ENCODE measurements at places on chromosomes 7 and 10. TPM values are rescaled to one million over a fixed set of nuclear protein-coding genes. Genes with fewer than 3 reads are reported as not detected.

DNA sequence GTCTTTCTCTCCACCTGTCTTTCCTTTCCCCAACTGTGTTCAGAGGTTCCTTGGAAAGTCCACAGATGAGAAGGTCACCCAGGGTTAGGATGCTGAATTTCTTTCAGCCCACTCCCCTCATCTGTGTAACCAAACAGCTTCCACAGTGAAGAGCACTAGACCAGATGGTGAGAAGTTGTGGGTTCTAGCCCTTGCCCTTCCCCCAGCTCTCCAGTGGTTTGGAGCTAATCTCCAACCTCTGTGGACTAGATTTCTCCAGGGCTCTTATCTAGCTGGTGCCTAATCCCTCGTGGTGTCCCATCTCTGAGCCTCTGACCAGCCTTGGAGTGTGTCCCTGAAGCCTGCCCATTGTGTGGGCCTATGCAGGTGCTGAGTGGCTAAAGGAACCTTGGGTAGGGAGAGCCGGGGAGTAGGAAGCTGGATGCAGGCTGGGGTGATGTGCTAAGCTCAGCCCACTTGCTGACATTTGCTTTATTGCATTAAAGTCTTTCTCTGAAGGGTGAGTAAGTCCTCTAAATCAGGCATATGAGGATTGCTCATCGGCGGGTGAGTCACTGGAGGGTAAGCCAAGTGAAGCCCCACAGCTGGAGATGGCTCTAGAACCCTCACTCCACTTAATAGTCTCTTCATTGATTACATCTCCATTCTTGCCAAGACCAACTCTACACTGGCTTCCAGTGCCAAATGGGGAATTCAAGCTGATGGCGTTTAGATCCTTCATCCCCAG is 14.9 kb downstream of the DUSP5 start:
- no peak for DNase-seq

DNA sequence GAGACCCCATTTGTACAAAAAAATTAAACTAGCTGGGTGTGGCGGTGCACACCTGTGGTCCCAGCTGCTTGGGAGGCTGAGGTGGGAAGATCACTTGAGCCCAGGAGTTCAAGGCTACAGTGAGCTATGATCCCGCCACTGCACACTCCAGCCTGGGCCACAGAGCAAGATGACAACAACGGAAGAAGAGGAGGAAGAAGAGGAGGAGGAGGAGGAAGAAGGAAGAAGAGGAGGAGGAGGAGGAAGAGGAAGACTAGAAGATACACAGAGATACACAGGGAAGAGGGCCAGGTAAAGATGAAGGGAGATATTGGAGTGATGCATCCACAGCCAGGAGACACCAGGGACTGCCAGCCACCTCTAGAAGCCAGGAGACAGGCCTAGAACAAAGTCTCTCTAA is 75.7 kb upstream of the PTER start:
- DNase-seq = no peak

DNA sequence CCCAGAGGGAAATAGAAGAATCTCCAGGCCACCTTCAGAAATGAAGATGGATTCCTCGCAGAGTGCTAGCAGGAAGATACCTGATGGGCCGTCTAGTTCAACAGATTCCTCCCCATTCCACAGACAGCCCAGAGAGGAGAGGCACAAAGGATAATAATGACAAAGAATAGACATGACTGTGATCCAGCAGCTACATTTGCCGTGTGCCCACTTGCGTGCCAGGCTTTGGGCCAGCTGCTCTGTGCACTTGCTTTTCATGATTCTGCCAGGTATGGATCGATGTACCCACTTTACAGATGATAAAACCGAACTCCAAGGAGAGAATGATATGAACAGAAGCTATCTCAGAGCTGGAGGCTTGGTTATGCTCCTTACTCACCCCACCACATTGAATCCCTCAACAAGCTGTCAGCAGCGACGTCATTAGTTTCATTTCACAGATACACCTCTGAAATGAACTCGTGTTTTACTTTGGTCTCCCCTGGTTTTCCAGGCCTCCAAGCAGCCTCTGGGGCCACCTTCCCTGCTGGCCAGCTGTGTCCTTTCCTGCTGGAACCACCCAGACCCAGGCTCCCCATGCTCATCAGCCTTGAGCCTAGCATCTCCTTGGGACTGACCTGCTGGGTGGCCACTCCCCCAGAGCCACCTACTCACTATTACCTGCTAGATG is 11.9 kb upstream of the WDFY4 start:
- DNase-seq = no peak

DNA sequence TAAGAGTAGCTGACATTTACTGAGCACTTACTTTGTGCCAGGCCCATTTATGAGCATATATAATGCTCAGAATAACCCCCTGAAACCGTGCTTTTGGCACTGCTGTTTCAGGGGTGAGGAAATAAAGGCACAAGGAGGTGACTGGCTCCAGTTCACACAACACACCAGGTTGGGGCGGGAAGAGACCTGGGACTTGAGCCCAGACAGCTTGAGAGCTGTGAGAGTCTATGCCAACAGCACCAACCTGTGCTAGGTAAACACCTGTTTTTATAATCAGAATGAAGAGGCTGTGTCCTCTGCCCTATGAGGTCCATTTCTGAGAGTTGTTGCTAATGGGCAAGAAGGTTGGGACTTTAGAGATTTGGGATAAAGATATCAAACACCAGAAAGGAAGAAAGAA is 8.8 kb upstream of the AZGP1 start:
- DNase-seq = no peak

DNA sequence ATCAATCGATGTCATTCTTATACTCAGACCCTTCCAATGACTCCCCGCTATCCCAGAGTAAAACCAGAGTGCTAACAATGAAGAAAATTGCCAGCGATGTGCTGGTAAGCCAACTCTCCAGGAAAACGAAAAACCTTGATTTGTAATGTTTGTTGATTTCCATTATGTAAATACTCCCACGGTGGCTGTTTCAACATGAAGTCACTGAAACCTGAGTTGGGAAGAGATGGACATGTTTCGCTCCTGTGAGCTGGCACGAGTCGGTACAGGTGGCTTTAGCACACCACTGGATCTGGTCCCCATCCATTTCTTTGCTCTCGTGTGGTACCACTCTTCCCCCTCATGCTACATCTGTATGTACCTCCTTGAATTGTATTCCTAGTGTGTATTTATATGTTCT is 52.9 kb downstream of the AP3M1 start:
- no peak for DNase-seq

DNA sequence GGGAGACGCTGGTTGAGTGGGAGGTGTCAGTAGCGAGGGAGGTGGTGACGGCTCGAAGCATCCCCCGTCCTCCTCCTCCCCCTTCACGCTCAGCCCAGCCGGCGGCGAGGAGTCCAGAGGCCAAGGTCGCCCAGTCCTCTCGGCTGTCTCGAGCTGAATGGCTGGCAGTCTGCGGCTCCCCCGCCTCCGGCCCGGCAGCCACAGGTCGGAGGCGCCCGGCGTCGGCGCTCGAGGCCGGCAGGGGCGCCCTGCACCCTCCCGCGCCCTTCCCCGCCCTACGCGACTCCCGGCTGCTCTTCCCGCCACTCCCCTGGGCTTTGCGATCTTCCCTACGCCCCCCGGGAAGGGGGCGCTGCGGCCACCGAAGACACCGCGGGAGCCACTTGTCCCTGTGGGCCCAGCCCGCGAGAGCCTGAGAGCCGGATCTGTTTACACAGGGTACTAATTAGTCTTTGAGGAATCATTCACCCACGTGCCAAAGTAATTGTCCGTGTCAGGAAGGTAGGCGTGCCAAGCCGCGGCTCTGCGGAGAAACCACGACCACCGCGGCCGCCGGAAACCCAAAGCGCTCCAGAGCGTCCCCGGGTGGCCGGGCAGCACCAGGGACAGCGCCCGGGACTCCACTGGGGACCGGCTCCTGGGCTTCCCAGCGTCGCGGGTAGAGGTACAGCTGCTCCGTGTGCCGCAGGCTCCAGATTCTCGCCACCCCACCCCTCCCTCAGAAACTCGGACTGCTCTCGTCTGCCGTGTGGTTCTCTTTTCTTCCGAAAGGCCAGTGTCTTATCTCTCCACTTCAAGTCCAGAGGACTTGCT is at the start of gene NXPH1:
NXPH1 (plus strand) TSS at position 133 of the 813 bp plus-strand sequence.
- peak; percentile 55 for DNase-seq

DNA sequence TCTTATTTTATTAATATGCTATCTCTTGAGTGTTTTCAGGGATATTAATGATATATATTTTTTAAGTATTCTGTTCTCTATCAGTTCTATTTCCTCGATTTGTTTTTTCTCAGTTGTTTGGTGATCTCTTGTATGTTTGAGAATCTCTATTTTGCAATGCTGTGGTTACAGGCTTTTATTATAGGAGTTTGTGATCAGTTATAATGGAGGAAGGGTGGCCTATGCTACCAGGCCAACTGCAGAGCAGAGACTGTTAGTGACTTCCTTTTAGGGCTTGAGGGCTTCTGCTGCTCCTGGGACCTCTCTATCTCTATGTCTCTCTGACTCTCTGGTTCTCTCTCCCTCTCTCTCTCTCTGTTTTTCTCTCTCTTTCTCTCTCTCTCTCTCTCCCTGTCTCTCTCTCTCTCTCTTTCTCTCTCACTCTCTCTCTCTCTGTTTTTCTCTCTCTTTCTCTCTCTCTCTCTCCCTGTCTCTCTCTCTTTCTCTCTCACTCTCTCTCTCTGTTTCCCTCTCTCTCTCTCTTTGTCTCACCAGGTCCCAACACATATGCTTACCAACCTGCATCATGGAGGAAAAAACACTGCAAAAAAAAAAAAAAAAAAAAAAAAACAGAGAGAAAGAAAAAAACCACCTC is 69.4 kb upstream of the CAV2 start:
- DNase-seq = no peak

GRCh38 chr10:1741450-1741849 is 4.1 kb upstream of the ADARB2 start:
- DNase-seq = no peak

- DNase-seq = no peak
These were observed 10.4 kb upstream of the OCM2 start for GRCh38 chr7:98000356-98000755.

DNA sequence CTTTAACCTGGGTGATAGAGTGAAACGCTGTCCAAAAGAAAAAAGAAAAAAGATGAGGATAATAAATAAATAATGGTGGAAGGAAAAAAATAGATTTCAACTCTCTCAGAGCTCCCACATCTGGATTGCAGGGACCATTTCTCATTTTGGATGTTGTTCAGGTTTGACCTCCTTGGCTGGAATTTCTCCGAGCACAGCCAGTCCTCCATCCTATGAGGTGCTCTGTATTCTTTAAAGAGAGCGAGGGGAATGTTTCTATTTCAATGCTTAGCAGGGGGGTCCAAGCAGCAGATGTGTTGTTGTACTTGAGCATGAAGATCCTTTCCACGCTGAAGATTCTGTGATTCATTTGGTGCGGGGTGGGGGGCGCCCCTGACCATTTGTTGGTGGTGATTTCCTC is 17.7 kb upstream of the SEPHS1 start:
- DNase-seq = no peak

- DNase-seq = peak; percentile 1
These were observed 399.7 kb upstream of the ETV1 start for GRCh38 chr7:14389181-14389591.

GRCh38 chr10:123841115-123841514 is 50.5 kb downstream of the CPXM2 start:
- no peak for DNase-seq

DNA sequence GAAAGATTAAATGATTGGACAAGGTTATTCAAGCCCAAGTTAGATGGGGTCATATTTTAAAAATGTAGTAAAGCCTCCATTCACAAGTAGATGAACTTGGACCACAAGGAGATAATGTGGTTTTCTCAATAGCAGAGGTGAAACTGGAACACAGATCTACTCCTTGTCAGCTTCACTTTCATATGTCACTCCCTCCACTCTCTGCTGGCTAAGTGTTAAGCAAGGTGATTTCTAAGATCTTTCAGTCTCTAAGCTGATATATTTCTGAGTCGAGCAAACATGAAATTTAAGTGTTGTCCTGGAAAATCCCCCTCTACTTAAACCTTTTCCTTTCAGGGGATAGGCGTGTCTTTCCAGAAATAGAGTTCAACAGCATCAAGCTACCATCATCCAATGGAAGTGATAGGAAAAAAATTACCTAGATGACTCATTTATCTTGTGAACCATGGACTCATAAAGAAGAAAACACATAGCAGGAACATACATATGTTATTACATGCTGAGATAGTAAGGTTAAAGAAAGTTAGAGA is 275.0 kb downstream of the PTEN start:
- no peak for DNase-seq

RHOBTB1 gene
- 80.9 TPM for polyA plus RNA-seq

APBB1IP gene
- polyA plus RNA-seq = 0.94 TPM

PTPRE gene
- polyA plus RNA-seq = 7.8 TPM

PRLHR gene
- polyA plus RNA-seq = not detected

TEX36 gene
- polyA plus RNA-seq = not detected

OPALIN gene
- not detected for polyA plus RNA-seq
